ENCODE measurements at places on chromosomes 11 and 22.

DNA sequence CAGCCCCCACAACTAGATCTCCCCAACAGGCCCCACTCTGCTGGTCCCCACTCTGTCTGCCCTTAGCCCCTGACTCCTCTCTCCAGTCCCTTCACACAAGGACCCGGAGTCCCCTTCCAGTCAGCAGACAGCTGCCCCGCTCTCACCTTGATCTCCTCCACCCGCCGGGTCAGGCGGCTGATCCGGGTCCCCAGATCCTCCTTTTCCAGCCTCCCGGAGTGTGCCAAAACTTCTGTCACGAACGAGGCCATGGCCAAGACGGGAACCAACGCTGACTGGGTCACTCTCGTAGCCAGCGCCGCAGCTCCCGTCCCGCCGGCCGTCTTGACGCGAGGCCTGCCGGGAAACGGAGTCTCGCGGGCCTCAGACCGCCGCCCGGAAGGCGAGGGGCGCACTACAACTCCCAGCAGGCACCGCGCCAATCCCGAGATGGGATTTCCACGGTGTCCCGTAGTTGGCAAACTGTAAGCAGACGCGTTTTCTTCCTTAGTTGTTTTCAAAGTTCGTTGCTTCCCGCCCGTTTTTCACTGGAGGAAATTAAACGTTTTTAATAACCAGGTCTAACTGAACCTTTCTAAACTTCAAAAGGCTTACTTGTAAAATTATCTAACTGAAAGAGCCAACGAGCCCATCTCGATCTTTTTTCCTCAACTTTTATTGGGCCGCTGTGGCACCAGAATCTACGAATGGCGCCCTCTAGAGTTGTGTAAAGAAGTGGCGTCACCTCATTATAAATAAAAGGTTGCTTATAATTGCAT, at the start of gene ZW10:
Gene ZW10, minus strand, starts transcription at position 277 of the 758 bp plus-strand sequence. Its CDS starts 26 bp downstream, at position 251.
- peak; percentile 86 for DNase-seq

GRCh38 chr11:86383041-86383955, 8.6 kb downstream of the CCDC81 start:
- DNase-seq, result no peak

- no peak for DNase-seq
Measured at GRCh38 chr11:60485987-60486386, 6.6 kb upstream of the MS4A12 start.

DNA sequence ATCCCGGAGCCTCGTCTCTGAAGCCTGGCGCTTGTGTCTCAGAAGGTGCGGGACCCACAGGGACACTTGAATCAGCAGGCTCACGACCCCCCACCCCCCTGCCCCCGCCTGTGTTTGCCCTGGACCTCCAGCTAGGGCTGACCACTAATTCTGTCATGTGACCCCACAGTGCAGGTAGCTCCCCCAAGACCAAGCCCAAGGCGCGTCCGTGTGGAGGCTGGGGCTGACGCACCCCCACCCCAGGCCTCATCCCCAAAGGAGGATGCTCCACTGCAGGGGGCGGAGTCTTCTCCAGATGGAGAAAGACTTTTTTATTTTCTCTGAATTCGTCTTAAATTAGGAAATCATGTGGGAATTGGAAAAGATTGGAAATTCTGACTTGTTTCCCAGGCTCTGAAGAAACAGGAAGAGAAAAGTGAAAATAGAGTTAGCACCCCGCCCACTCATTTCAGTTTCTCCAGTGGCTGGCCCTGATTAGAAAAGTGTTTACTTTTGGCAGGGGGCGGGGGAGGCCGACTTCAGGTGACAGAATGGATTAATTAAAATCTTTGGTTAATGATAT, 1.0 kb upstream of the RELA start:
- DNase-seq, result no peak

DNA sequence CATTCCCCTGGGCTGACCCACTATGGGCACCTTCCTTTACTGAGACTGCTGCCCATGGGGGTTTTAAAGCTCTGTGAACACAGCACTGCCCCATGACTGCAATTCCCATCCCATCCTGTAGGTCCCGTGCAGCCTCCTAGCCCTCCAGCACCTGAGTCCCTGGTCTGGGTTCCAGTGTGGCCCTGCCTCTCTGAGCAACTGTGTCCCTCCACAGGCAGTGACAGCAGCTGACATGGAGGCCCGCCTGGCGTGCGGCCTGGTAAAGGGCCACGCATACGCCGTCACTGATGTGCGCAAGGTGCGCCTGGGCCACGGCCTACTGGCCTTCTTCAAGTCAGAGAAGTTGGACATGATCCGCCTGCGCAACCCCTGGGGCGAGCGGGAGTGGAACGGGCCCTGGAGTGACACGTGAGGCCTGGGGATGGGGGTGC, 12.6 kb downstream of the OMP start:
- DNase-seq, result no peak

DNA sequence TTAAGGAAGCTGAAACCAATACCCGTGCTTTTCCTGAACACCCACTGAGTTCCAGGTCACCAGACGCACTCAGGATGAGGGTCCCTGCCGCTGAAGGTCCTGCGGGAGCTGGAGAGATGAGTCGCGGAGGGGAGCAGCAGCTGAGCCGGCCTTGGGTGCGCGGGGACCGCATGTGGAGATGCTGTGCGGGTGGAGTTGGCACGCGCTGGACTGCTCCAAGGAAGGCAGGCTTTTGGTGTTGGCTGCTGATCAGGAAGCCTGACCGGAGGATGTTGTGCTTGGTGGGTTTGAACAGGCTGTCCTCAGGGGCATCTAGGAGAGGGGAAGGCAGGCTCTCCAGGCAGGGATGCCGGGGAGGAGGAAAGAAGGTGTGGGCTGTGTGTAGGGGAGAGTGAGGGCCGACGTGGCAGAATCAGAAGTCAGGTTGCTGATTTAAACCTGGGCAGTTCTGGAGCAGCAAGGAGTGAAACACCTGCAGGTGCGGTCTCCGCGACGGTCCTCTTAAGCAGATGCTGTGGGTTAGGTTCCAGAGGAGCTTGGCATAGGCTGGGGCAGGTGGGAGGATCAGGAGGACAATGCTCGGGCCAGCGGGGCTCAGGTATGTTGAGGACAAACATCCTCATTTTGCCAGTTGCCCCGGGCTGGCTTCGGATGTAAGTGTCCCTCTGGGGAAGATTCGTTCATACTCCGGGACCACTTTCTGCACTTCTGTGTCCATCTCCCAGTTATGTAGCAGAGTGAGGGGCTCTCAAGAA, 197.5 kb upstream of the B3GAT1 start:
- DNase-seq, result no peak

DNA sequence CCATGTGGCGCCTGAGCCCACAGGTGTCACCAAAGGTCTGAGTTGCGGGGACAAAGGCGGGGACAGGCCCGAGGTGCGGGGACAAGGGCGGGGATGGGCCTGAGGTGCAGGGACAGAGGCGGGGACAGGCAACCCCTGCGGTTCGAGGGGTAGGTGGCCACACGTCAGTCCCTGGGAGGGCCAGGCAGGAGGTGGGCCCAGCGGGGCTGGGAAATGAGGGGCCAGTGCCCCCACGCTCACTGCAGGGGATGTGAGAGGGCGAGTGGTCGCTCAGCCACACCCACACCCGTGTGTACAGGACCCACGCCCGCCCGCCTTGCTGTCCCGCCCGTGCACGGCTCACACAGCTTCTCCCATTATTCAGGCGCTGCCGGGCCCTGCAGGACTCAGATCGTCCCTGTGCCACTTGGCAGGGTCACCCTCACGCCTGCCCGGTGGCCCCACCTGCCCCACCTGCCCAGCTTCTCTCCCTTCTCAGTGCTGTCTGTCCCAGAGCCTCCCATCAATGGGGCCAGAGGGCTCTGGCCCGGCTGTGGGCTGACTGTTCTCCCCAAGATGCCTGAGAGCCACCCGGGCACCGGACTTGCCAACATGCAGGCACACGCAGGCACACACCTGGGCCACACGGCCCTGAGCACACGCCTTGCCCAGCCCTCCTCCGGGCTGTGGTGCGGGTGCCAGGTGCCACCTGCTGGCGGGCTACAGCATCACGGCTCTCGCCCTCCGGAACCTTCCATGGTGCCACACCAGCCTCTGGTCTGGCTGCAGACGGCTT, 14.2 kb upstream of the MUC6 start:
- peak; percentile 54 for DNase-seq

- DNase-seq, result no peak
Measured at GRCh38 chr11:73397468-73398131, 21.4 kb downstream of the RELT start.

DNA sequence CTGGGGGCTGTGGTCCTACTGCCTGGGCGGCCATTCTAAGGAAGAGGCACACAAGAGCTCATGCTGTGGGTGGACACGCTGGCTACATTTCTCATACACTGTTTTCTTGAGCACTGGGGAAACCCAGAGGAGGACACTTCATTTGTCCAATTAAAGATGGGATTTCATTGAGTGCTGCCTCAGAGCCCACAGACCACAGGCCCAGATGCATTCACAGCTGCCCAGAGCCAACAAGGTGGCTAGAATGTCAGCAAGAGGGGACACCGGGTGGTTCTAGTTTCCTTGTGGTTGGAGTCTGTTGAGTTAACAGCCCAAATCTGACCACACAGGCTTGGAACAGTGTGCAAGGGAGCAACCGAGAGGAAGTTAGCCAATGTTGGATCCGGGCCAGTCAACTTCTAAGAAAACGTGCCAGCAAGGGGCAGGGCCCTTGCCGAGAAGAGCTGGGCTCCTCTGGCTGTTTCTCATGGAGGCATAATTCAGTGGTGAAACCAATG, 35.0 kb upstream of the SORL1 start:
- no peak for DNase-seq

- DNase-seq, result no peak
Measured at GRCh38 chr11:10597877-10598351, 29.4 kb upstream of the LYVE1 start.

GRCh38 chr11:70314730-70315129, 44.2 kb downstream of the PPFIA1 start:
- no peak for DNase-seq

DNA sequence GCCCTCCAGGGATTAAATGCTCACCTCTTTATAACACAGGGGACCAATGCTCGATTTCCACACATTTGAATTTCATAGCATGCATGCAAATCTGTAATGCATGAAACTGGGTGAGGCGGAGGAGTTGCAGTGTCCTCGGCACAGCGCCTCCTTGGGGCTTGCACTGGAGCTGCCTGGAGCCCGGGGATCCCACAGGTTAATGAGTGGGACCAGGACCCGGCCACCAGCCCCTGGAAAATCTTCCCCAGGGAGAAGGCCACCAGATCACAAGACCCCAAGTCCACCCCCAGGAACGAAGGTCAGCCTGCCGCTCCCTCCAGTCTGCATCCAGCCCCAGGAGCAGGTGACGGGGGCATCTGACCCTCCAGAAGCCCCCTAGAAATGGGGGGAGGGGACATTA, 119.1 kb downstream of the MN1 start:
- DNase-seq, result no peak

DNA sequence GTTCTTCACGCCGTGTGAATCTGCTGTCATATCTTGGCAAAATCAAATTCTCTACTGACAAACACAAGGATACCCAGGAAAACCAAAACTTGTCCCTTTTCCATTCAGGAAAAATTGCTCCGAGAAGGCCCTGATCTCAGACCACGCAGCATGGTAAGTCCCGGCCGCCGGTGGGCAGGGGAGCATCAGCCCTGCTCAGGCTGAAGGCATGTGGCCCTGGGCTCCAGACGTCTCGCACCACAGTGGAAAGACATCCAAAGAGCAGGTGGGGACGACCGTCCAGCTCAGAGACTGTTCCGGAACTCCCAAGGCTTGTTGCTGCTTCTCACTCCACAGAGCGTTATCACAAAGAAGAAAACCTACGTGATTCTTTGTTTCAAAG, 29.8 kb downstream of the TOLLIP start:
- DNase-seq, result no peak

DNA sequence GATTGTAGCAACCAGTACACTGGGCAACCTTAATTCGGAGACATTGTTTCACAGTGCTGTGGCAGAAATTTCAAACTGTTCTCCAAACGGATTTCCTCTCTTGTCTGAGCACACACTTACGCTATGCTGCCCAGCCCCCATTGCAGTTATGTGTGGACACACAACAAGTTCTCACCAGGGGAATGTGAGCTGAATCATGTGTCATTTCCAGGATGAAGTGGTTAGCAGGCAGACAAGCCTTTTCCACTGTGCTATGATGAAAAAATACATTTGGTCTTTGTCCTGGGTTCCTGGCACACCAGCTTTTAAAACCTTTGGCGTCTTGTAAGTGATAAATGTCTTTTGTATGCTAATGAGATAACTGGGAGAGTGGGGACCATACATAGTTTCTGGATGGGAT, 46.9 kb upstream of the SYT9 start:
- no peak for DNase-seq

GRCh38 chr22:19057539-19057938, 64.7 kb downstream of the DGCR2 start:
- DNase-seq, result no peak

DNA sequence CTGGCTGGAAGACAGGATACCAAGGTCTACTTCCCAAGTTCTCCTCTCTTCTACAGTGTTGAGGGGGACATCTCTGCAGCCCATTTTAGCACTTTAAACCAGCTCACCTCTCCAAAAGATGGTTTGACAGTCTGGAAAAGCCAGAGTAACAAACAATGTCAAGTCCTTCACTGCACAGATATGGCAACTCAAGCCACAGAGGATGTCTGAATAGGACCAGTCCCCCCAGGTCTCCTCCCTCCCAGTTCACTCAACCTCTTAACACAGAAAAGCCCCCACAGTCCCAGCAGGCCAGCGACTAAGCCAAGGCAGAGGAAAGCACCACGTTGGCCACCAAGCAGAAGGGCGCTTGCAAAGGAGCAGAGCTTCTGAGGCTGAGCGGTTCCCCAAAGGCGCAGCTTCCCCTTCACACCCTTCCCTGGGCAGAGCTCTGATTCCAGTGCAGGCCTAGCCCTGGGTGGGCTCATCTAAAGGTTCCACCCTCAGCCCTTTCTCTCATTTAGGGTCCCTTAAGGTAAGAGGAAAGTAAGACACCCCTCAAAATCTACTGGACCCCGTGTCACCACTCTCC, 62.7 kb downstream of the PAK1 start:
- DNase-seq, result no peak

GRCh38 chr11:14229472-14229871, 129.5 kb downstream of the RRAS2 start:
- no peak for DNase-seq

- DNase-seq, result no peak
Measured at GRCh38 chr22:36830601-36831000, 13.8 kb upstream of the PVALB start.

DNA sequence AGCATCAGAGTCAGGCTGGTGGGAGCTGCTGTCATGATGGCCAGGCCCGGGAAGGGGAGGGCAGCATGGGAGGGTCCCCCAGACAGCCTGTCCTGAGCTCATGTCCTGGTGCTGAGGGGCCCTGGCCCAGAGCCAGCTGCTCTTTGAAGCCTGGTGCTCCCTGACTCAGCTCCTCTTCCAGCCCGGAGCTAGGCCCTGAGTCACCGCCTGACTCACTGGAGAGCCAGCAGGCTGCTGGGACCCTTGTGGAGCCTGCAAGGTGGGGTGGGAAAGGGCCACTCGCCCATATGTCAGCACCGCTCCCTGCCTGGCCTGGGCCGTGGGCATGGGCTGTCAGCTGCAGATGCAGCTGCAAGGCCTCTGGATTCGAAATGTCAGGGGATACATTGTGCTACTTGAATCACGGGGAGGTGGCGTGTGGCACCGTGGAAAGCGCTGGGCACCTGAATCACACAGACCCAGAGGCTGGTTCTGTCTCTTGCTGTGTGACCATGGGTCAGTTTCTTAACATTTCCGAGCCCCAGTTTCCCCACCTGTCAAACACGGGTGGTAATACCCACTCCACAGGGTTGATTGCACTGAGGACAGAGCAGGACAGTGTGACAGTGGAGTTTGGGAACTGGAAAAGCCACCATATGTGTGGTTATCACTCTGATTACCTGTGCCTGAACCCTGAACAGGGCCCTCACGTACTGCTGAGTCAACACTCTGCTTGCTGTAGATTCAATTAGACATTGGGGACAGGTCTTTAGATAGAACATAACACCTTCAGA, 4.4 kb downstream of the CACNA1I start:
- DNase-seq, result no peak

All from stimulated activated CD4-positive, alpha-beta T cell treated with anti-CD3 and anti-CD28 coated beads, Interleukin-12 subunit alpha, Interleukin-12 subunit beta, amount 100 ng/mL, for 24 hours (primary cell).